Midbrain (tissue), 1 donor: ENCODE measurements at places on chromosomes 2 and 18.

- no peak for DNase-seq
These were observed 633.2 kb downstream of the FBXO15 start for GRCh38 chr18:73514449-73514848.

GRCh38 chr18:31586616-31587015 is 5.1 kb upstream of the TTR start:
- no peak for DNase-seq

DNA sequence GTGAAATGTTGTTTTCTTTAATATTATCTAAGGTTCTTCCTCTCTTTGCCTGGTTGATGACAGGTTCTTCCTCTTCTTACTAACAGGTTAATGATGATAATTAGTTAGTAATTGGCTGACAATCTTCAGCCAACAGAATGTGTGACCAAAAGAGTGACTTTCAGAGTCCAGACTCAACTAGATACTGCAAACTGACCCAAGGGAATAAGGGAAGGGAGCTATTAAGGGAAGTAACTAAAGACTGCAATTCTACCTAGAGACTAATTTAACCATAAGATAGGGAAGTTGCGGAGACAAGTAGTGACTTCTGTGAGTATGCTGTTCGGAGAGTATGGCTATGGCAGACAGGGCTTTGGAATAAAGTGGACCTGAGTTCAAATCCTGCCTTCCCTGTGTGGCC is 127.3 kb upstream of the TACR1 start:
- no peak for DNase-seq

DNA sequence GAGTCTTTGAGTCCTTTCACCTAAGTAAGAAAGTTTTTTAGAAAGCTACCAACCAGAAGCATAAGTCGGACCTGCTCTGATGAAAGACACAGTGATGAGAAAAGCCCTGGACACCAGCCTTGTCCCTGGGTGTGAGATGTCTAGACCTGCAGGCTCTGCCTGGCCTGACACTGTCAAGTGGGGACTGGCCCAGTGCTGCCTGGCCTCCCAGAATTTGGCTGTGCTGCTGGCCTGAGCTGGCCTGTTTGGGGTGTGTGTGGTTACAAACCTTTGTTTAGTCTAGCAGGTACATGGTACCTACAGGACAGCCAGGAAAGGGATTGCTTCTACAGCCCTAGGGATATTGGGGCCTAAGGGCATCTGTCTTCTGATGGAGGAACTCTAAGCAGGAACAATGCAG is 48.3 kb downstream of the ASB1 start:
- DNase-seq, result no peak
